ENCODE measurements at places on chromosomes 4 and X.

- no peak for DNase-seq
Measured at GRCh38 chr4:152342293-152342692, 193.6 kb downstream of the FBXW7 start.

GRCh38 chr4:144176476-144176875, 36.0 kb upstream of the GYPA start:
- no peak for DNase-seq

DNA sequence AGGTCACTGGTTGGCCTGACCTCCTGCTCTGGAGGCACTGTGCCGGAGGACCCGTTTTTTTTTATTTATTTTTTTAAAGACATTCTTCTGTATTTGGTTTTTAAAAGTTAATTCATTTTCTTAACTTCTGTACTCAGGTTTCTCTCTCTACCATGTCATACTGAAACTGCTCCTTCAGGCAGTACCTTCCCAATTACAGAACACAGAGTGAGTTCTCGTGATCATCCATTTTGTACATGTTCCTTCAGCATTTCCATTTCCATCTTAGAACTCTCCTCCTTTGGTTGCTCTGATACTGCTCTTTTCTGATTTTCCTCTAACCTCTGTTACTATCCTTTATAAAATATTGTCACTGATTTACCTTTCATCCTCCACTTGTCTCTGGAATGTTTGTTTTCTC, 17.9 kb downstream of the UBE2K start:
- DNase-seq, result no peak

- no peak for DNase-seq
Measured at GRCh38 chrX:96464880-96465558, 219.6 kb upstream of the DIAPH2 start.

GRCh38 chr4:1873776-1874175, 2.6 kb downstream of the NSD2 start:
- DNase-seq, result no peak

DNA sequence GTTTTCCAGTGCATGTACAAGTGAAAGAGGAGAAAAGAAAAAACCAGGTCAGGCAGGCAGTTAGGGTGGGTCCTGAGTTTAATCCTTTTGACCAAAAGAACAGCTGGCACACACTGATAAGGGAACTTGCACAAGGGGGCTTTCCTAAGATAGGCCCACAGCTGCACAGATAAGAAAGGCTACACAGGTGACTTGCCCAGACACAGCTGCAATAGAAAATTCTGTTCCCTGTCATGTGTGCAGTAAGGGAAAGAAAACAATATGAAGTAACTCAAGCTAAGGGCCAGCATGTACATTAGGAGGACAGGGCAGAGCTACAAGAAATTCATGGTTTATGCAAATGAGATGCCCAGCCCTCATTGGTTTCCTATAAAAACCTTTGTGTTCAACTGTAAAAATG, 32.9 kb downstream of the LUZP4 start:
- no peak for DNase-seq

GRCh38 chrX:40912576-40912975, 172.7 kb upstream of the USP9X start:
- DNase-seq, result no peak

GRCh38 chr4:56149591-56149990, 200.8 kb downstream of the CEP135 start:
- DNase-seq, result no peak

Data from thoracic aorta (tissue), 2 donors.